ENCODE measurements at places on chromosomes 1 and 21.
A peak's percentile ranks its signal among the peaks of the same experiment; 100 is the strongest.

DNA sequence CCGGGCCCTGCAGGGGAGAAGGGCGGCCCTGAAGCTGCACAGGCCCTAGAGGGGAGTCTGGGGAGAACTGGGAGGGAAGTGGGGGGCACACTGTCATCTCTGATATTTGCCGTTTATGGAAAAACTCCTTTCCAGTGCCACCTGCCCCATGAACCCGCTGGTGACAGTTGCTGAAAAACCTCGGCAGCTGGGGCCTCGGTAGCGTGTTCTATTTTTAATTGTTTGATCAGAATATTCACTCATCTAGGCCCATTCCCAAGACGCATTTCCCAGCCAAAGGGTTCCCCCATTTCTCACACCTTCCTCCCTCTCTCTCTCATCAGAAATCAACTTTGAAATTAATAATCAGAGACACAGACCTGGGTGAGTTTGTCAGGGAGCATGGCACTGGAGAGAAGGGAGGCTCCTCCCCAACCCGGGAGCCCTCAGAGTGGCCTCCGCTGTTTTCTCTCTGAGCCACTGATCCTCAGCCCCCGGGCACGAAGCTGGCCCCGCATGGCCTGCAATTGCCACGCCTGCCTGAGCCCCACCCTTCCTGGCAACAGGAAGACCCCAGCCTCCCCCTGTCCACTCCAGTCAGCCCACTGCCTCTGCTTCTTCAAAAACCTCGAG is 111.1 kb downstream of the CASZ1 start:
- peak; percentile 27 for DNase-seq

DNA sequence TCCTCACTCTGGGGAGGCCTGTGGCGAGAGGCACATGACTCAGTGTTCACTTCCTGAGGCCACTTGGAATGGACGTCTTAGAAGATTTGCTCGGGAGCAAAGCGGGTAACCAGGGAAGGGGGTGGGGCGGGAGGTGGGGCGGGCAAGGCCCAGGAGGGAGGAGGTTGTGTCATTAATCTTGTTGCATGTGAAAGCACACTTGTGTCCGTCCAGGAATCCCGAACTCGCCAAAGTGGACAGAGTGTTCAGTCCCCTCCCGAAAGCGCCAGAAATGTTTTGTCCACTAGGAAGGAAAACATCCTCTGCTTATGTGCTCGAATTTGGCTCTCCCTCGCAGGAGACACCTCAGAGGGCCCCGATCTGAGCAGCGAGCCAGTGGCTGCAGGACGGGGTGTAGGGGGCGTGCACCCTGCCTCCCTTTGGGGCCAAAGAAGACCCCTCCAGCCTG is 84.2 kb downstream of the SPSB1 start:
- DNase-seq: no peak

DNA sequence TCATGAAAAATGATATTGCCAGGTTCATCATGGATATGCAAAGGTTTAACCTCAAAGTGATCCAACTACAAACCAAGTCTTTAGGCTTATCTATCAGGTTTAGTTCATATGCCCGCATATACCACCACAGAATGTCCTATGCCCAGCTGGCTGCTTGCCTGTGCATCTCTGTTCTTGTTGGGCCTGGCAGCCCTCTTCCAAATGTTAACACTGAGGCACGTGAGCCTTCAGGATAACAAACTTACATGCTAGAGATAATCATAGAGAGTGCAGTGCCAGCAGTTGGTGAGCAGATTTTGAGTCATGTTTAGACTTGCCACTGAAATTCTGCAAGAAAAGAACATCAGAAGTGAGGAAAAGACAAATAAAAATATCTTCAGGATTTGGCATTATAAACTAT is 607.9 kb upstream of the TMPRSS15 start:
- DNase-seq: no peak

DNA sequence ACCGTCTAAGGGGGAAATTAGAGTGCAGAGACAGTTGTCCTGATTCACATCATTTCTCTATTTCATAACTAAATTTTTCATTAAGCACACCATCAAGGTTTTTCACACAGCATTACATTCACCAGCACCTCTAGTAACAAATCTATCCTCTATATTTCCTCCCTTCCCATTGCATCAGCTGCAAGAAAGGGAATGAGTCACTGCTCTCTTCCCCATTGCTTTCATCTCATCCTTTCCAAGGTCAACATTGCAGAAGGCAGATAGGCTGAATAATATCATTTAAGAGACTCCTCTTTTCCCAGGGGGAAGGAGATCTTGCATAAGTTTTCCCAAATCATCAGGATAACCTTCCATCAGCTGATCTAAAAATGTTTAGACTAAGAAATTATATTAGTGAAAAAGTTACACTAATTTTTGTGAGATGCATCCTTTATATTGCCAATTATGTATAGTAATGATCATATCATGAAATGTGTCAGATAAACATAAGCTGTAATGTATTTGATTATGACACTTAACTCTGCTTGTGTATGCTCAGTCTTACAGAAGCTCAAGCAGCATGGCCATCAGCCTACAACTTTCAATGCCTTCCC is 4.3 kb downstream of the INTS7 start:
- no peak for DNase-seq

DNA sequence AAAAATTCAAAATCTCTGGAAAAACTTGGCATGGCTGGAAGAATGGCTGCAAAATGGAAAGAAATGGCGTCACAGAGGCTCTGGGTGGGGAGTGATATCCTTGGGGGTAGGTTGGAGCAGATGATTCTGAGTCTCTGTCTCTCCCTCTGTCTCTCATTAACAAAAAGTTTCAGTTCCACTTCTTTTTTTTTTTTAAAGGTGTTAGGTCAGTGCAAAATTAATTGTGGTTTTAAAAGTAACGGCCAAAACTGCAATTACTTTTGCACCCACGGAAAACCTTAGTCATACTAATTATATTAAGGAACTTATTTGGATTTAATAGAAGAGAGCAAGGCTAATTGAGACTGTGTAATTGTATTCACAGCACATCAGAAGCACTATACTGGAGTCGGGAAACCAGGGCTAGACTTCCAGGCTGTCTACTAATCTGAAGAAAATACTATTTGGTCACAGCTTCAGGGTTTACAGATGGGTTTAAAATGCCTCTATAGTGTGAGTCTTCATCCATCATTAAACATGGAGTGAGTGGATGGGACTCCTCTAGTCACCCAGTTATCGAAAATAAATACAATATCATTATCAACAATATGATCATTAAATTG is 289.1 kb upstream of the PLD5 start:
- no peak for DNase-seq

- no peak for DNase-seq
These were observed 44.0 kb downstream of the UBR4 start for GRCh38 chr1:19166066-19166465.

- no peak for DNase-seq
These were observed 70.2 kb downstream of the ETS2 start for GRCh38 chr21:38875694-38876492.

GRCh38 chr1:207336559-207337467 is 15.3 kb downstream of the CD55 start:
- DNase-seq: no peak

- DNase-seq: no peak
These were observed 400.4 kb upstream of the PLXNA2 start for GRCh38 chr1:208644401-208645160.

GRCh38 chr1:51442198-51442597 is 76.9 kb downstream of the EPS15 start:
- DNase-seq: no peak

DNA sequence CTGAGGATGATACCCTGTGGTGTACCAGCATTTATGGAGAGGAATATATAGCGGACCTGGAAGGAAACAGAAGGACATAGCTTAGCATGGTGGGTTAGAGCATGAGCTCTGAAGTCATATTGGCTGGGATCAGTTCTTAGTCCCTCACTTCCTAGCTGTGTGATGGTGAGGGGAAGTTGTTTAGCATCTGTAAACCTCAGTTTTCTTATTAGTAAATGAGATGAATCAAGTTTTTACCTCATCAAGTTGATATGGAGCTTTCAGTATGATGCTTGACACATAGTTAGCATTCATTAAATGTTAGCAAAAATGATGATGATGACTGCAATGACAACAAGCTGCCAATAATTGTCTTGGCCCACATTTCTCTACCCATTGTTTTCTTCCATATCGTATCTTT is 84.8 kb downstream of the NEK7 start:
- no peak for DNase-seq

DNA sequence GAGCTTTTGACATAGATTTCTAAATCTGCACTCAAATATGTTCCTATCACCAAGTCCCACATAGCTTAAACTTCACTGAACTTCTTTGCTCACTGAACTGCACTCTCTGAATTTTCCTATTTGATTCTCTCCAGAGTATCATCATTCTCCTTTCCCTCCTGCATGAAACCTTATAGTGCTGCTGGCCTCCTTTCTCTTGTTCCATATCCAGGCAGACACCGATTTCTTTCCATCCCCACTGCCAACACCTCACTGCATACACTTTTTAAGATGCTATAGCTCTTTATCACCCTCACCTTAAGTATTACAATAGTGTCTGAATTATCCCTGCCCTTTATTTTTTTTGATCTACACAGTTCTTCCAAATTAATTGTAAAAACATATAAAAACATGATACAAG is 3.1 kb upstream of the TRIM45 start:
- no peak for DNase-seq

DNA sequence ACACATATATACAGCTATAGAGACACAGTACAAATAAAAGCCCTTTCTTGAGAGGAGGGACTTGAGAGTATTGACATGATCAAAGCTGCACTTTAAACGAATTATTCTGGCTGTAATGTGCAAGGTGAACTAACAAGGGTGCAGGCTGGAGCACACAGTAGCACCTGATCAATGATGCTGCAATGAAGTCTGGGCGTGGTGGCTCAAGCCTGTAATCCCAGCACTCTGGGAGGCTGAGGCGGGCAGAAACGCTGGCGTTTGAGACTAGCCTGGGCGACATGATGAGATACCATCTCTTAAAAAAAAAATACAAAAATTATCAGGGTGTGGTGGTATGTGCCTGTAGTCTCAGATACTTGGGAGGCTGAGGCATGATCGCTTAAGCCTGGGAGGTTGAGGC is 14.1 kb upstream of the CTH start:
- no peak for DNase-seq

GRCh38 chr1:36988741-36989193 is 45.5 kb downstream of the GRIK3 start:
- DNase-seq: no peak

DNA sequence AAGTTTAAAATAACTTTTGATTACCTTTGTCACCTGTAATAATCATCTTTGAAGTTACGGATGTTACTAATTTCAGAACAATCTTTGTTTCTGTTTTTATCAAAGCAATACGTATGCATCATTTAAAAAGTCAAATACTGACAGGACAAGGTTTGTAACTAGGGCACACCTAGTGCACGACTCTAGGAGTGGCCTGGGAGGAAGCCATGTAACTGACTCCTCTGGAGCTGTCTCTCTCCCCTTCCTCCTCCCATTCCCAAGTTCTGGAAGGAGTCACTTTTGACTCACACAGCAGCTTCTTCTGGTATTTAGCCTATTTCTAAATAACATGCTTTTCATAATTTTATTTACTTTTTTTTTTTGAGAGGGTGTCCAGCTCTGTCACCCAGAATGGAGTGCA is 11.8 kb upstream of the RAP1GAP start:
- no peak for DNase-seq

DNA sequence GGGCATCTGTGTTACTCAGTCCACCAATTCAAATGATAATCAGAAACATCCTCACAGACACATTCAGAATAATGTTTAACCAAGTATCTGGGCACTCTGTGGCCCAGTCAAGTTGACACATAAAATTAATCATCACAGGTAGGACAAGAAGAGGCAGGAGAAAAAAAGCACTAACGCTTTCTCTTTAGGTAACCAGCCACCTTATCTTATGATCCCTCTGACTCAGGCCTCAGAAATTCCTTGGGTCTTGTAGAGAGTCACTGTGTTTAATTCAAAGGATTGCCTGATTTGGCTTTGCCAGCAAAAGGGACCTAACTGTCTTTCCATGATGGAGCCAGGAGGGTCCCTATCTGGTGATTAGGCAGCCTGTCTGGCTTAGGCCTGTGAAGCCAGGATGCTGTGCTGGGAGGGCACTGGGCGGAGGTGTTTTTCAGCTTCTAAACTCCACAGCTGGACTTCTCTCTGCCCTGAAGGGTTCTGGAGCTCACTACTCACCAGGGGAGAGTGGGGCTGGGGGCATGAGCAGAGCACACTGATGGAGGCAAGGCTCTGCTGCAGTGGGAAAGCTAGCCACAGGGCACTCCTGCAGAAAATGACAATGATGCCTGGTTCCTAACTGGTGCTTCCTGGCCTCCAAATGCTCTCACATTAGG is 36.4 kb upstream of the STUM start:
- DNase-seq: no peak

GRCh38 chr1:3341236-3341994 is 113.0 kb upstream of the ARHGEF16 start:
- DNase-seq: no peak

DNA sequence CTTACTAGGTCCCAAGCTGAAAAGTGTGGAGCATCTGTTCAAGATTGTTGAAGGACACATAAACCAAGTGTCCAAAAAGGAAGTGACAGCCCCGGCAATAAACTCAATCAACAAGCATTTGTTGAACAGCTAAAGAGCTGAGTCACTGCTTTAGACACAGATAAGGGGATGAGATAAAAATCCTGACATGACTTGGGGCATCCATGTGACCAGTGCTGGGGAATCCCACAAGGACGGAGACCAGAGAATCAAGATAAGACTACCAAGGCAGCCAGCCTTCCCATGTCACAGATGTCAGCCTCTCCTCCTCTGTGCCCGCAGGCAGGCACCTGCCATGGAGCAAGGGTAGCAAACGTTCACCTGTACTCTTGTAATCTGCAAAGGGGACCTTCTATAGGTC is 118.6 kb upstream of the KAZN start:
- DNase-seq: no peak

DNA sequence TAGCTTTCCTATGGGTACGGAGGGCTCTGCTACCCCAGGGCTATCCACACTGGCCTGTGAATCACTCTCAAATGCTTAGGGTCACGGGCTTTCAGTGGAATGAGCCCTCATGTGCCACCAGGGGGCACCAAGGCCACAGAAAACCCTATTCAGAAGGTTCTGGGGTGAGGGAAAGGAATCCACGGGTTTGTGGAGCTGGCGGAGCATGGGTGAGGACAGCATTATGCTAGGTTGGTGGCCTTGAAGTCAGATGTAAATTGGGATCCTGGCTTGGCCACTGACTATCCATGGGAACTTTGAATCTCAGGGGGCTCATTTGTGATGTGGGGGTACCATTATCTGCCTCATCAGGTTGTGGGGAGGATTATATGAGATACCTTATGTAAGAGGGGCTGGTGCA is 5.1 kb upstream of the LAMTOR5 start:
- peak; percentile 16 for DNase-seq

GRCh38 chr21:18298228-18298627 is 53.6 kb downstream of the CHODL start:
- no peak for DNase-seq

- no peak for DNase-seq
These were observed 25.0 kb downstream of the KRTAP24-1 start for GRCh38 chr21:30257773-30258172.

GRCh38 chr1:200530623-200531261 is 89.8 kb downstream of the KIF14 start:
- DNase-seq: no peak

Data from NCI-H2171 (cell line).